Muscle of back (tissue), 13 donors: ENCODE measurements at places on chromosomes 16 and 17. TPM values are rescaled to one million over a fixed set of nuclear protein-coding genes. Genes with fewer than 3 reads are reported as not detected.

OR4D1 gene
- polyA plus RNA-seq = 0.09 TPM

CES5A gene
- polyA plus RNA-seq = not detected

GP1BA gene
- 0.76 TPM for polyA plus RNA-seq

DNA sequence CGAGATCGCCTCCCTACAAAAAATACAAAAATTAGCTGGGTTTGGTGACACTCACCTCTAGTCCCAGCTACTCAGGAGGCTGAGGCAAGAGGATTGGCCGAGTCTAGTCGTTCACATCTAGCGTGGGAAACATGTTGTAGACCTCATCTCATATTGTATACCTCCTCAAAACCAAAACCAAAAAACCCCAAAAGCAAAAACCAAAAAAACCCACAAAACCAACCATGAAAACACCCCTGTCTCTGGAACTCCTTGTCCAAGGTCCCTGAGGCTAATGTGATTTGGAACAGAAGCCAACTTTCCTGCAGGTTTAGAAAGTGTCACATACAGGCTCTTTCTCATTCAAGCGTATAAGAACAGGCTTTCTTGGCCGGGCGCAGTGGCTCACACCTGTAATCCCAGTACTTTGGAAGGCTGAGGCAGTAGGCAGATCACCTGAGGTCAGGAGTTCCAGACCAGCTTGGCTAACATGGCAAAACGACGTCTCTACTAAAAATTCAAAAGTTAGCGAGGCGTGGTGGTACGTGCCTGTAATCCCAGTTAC, 29.0 kb downstream of the RAB11FIP3 start:
- no peak for DNase-seq

CXCL16 gene
- polyA plus RNA-seq = 3.2 TPM

- DNase-seq = no peak
Observed at GRCh38 chr17:61368049-61368831, 31.4 kb upstream of the TBX2 start.

GRCh38 chr16:981695-982144, at the start of gene SOX8:
Gene SOX8 (plus strand): TSS chr16:981770. CDS start chr16:981923, 153 bp downstream.
- no peak for DNase-seq

DNA sequence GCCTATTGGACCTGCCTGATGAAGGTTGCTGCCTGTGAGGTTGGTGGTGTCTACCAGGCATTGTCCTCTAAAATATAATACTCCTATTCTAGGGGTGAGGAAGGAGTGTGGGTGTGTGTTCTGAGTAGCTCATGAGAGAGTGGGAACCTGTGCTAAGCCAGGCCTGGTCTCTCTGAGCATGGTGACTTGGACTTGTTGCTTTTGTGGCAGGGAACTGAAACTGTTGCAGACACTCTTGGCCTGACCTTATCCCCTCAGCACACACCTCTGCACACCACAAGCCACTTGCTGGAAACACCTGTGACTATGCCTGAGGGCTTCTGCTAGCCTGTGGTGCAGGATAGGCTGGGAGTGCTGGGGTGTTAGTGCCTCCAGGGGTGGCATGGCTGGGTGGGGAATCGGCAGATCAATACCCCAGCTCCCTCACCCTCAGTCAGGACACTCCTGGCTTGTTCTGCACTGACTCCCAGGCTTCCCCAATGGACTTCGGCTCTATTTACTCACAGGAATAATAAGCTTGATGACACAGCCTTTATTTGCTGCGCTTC, 29.9 kb downstream of the PLCG2 start:
- no peak for DNase-seq

FOXC2 gene
- 1.4 TPM for polyA plus RNA-seq

DNA sequence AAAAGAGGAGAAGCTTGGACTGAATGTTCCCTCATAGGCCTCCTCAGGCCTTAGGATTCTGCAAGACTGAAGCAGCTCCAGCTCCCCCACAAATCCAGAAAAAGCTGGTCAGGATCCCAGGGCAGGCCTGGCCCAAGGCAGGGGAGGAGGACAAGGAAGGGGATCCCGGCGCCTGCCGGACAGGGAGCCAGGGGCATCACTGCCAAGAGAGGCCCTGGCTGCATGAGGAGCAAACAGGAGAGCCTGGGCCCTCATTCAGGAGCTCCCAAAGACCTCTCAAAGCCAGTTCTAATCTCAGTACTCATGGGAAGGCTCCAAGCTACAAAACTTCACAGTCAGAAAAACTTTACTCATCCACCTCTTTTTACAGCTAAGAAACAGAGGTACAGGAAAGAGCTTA, 67.3 kb downstream of the ZNF423 start:
- DNase-seq = peak; percentile 33

DNA sequence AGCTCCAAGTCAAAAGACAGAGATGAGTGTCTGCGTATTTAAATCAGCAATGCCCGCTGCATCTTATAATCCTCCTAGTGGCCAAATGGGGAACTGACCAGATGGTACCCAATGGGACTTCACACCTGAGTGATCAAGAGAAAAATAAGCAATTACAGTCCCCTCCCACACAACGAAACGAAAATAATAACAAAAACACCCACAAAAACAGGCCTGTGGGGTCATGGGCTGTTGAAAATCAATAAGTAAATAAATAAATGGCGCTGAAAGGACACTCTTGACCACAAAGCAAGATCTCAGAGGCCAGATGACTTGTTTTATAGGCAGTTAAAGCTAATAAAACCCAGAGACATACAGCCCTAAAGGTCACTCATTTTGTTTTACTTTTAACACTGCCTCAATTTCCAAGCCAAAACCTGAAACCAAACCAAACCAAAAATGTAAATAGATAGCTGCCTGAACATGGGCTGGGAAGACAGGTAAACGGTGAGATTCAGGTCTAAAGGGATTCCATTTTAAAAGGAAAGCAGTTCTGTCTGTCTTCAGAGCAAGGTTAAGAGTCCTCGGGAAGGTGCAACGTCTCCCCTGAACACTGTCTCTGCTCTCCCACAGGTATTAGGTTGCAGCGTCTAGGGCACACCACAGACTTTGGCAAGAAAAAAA, 1.3 kb downstream of the ZNF821 start:
- peak; percentile 75 for DNase-seq

FNDC8 gene
- 0.21 TPM for polyA plus RNA-seq

DNA sequence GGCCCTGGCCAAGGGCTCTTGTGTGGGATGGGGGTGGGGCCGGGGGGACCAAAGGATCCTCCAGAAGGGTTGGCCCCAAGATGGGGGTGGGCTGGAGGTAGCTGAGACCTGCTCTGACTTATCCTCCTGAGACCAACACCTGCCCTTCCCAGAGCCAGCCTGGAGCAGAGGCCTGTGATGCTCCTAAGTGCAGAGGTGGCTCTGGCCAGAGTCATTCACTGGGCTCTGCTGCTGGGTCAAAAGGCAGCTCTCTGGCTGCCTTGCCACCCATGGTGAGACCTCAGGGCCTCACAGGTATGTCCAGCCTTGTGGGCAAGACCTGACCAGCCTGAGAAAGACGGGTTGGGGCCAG, 393 bp downstream of the SERPINF2 start:
- DNase-seq = no peak

DNA sequence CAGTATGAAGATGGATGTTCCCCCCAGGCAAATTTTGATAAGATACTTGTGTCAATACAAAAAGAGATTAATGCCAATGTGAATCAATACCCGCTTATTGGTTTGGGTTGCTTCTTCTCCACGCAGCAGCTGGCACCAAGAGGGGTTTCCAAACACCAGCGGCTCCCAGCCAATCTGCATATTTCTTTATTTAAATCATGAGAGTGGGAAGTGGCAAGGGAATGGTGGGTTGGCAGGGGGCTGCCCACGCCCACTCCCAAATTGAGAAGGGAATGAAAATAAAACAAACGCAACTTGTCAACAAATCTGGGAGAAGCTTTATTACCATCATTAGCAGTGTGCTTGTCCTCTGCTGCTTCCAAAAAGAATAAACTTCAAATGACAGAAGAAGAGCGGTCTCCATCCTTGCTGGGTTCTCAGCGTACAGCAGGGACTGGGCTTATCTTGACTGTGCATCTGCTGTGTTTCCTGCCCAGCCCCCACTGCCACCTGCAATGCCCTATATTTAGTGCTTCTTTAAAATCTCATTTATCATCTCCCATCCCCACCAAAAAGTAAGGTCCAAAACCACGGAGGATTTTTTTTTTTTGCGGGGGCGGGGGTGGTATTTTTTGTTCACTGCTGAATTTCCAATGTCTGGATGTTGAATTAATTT, 34.9 kb upstream of the C16orf78 start:
- DNase-seq = no peak

HSPB9 gene
- 0.16 TPM for polyA plus RNA-seq

DNA sequence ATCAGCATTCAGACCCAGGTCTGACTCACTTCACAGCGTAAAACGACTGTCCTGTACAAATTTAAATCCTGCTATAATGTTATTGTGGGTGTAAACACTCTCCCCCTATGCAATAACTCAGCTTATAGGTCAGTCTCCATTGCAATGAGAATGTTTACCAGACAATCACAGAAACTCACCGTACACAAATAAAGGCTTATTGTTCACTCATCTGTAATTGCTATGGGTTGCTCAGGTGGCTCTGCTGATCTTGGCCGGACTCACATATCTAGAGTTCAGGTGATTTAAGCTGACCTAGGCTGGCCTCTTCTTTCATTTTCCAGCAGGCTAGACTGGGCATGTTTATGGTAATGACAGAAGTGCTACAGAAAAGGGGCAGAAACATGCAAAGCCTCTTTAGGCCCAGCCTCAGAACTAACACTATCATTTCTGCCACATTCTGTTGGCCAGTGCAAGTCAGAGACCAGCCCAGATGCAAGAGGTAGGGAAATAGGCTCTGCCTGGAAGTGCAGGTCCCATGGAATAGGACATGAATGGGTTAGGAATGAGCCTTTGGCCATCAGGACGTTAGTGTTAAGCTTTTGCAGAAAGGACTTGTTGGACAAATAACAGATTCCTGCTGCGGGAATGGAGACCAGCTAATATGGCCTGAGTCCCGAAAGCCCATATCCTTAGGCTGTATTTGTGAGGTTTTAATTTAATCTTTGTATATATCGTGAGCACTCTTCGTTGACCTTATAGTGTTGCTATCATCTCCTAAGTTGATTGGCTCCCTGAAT, 44.0 kb downstream of the HLF start:
- no peak for DNase-seq

- DNase-seq = no peak
Observed at GRCh38 chr17:77352996-77353395, 212.2 kb downstream of the SEC14L1 start.

- no peak for DNase-seq
Observed at GRCh38 chr17:66849032-66849655, 14.2 kb downstream of the CACNG5 start.

DNA sequence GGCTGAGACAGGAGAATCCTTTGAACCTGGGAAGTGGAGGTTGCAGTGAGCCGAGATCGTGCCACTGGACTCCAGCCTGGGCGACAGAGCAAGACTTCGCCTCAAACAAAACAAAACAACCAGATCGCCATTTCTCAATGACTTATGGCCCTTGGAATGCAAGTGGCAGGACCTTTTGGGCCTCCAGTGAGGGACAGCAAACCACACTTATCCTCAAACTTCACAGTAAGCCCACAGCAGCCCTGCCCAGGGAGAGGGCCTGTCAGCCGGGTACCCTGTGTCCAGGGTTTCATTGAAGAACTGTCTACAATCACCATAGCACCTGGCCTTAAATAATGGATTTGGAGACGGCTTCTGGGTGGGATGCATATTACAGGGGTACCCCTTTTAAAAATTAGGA, 11.7 kb downstream of the TRAF4 start:
- no peak for DNase-seq

DNA sequence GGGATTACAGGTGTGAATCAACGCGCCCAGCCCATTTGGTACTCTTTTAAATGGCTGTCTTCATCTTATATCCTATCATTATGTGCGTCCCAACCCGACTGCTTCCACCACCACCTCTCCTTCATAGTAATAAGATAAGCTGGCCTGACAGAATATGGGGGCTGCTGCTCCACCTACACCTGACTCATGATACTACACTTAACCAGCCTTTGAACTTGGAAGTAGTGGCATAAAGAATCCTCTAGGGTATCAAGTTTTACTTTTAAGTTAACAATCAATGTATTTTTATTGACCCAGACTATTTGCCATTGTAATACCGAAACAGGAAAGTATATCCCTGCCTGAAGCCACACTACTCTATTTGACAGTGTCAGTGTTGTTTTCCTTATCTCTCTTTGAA, 18.8 kb downstream of the PDZD9 start:
- no peak for DNase-seq

DNA sequence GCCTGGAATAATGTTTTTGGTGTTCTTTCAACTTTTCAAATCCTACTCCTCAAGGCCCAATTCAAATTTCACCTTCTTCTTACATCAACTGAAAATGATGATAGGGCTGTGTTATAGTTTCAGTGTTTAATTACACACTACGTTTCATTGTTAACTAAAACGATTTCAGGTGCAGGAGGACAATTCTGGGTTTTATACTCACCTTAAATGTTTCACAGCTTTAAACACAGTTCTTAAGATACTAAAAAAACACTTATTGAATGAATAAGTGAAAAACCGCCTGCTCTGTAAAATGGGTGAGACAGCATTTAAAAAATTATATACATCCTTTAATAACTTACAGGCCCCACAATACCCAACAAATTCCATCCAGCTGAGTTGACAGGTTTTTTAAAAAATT, 6.2 kb upstream of the MPHOSPH6 start:
- DNase-seq = no peak

DNA sequence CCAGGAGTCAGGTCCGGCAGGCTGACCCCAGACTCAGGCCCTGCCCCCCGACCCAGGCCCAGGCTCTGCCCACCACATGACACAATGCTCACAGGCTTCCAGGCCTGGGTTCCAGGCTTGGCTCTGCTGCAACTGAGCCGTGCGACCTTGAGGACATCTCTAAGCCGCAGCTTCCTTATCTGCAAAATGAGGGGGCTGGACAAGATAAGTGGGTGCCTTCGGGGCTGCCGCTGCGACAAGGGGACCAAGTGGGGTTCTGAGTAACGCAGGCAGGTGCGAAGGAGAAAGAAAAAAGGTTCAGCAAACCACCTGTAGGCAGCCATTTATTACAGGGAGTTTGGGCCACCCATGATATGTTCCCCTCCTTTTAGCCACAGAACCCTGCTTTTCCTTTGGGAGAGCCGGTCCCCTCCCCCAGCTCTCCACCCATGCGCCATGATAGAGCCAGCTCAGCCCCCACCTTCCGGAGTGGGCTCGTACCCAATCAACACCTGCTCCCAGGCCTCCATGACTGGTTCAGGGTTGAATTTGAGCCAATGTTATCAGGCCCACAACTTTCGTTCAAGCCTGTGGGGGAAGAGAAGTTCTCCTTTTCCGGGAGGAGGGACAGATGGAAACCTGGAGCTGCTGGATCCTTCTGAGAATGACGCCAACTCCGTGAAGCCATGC, 38.2 kb downstream of the RTN4RL1 start:
- DNase-seq = no peak

DNA sequence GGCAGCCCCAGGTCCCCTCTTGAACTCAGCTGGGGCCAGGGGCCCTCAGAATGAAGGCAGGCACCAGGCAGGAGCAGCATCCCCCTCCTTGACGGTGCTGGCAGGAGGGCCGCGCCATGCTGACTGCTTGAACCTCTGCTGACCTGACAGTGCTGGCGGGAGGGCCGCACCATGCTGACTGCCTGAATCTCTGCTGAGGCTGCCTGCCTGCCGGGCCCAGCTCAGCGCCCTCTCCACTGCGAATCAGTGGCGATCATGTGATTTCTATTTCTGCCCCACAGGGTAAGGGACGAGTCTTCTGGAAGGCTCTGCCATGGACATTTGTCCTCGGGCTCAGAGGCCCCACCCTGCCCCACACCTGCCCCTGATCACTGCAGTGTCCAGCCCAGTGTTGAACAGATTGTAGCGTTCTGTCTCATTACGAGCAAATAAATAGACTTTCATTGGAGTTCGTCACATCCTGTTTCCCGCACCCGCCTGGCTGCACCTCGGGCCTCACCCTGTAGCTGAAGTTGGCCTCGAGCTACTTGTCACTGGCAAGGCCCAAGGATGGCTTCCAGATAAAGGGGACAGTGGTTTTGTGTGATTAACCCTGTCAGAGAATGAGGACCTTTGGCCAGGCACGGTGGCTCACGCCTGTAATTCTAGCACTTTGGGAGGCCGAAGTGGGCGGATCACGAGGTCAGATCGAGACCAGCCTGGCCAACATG, 8.6 kb downstream of the C16orf90 start:
- DNase-seq = no peak
